Suprapubic skin (tissue), 4 donors: ENCODE measurements at places on chromosomes 2 and 18. TPM values are rescaled to one million over a fixed set of nuclear protein-coding genes. Genes with fewer than 3 reads are reported as not detected.

The CYRIA gene
- total RNA-seq: 3.6 TPM

The HOXD12 gene
- not detected for total RNA-seq

The XDH gene
- 1.2 TPM for total RNA-seq

The NYAP2 gene
- 0.11 TPM for total RNA-seq

The CDK5R2 gene
- total RNA-seq: not detected

The CHRNA1 gene
- not detected for total RNA-seq

The AQP12A gene
- total RNA-seq: not detected

The KCNJ3 gene
- not detected for total RNA-seq

The UCN gene
- not detected for total RNA-seq

The RFTN2 gene
- total RNA-seq: 5.8 TPM

The CFAP65 gene
- total RNA-seq: not detected

The CCDC141 gene
- total RNA-seq: 0.42 TPM

The ABCB6 gene
- total RNA-seq: 18.3 TPM

The CFC1 gene
- total RNA-seq: not detected

The POTEI gene
- not detected for total RNA-seq

The MYO7B gene
- total RNA-seq: 4.7 TPM

The KIF5C gene
- total RNA-seq: 0.30 TPM

The LINC00305 gene
- not detected for total RNA-seq

The MC4R gene
- total RNA-seq: not detected

The SCYGR6 gene
- total RNA-seq: not detected

The NT5C1B gene
- total RNA-seq: not detected

The CNTNAP5 gene
- not detected for total RNA-seq

The BOK gene
- total RNA-seq: 60.0 TPM

The SLC4A5 gene
- total RNA-seq: 4.1 TPM

The SIX2 gene
- total RNA-seq: 0.60 TPM
